ENCODE measurements at places on chromosomes 6 and 20. TPM values are rescaled to one million over a fixed set of nuclear protein-coding genes. Genes with fewer than 3 reads are reported as not detected.

- H3K27ac ChIP-seq = peak overlapping the region; percentile 66
- H3K36me3 ChIP-seq = no peaks in the 10 kb centered on the region
- DNase-seq = no peak
- no peak overlapping the region for H3K4me3 ChIP-seq
- H3K4me1 ChIP-seq = no peaks in the 10 kb centered on the region
Measured at GRCh38 chr6:33343953-33344611, 26.5 kb upstream of the ZBTB22 start.

DNA sequence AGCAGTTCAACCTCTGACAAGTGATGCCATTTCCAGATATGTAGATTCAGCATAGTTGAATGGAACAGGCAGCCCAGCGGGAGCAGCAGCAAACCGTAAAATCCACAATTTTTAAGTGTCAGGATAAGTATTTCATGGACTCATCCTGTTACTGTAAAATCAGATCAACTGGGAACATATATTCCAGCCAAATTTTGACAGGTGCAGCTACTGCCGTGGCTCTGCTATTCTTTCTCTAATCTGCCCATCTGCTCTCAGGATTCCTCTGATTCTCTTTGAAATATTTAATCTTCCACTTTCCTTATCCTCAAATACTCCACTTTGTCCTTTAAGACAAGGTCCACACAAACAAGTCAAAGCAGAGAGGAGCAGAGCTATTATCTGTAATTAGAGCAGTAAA lies 245.4 kb upstream of the ASCC3 start:
- H3K4me1 ChIP-seq = no peaks in the 10 kb centered on the region
- H3K27me3 ChIP-seq = no peaks in the 10 kb centered on the region
- no peaks in the 10 kb centered on the region for H3K36me3 ChIP-seq

DNA sequence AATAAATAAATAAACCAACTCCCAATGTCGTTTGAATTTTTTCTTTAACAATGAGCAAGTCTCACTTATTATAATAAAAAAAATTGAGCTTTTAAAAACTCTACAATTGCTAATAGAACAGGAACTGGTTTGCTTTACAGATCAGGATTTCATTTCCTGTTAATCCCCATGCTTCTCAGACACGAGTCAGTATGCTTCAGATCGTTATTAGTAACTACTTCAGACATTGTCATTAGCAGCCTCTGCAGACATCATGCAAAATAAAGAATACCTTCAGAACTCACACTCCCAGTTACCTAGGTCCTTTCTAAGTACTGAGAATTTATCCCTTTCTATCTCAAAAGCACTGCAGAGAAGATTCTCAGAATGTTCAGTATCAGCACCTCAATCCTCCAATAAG lies 10.0 kb upstream of the FAM210B start:
- no peak overlapping the region for H3K4me3 ChIP-seq
- no peaks in the 10 kb centered on the region for H3K4me1 ChIP-seq
- peaks cover 15% of the 10 kb centered on the region for H3K27me3 ChIP-seq
- H3K36me3 ChIP-seq = no peaks in the 10 kb centered on the region
- H3K27ac ChIP-seq = no peak overlapping the region

GRCh38 chr20:24148372-24148771 lies 159.8 kb upstream of the GGTLC1 start:
- no peaks in the 10 kb centered on the region for H3K27me3 ChIP-seq
- no peak overlapping the region for H3K4me3 ChIP-seq
- no peaks in the 10 kb centered on the region for H3K4me1 ChIP-seq
- DNase-seq = no peak
- no peaks in the 10 kb centered on the region for H3K36me3 ChIP-seq

Gene BACH2
- 4.0 TPM for total RNA-seq
